Gastroesophageal sphincter (tissue), 4 donors: ENCODE measurements at places on chromosomes 6 and 20. TPM values are rescaled to one million over a fixed set of nuclear protein-coding genes. Genes with fewer than 3 reads are reported as not detected.

The PDCD2 gene
- 59.3 TPM for total RNA-seq

- H3K36me3 ChIP-seq = no peaks in the 10 kb centered on the region
- H3K4me1 ChIP-seq = no peaks in the 10 kb centered on the region
- H3K27ac ChIP-seq = no peak overlapping the region
- no peak overlapping the region for H3K4me3 ChIP-seq
- ATAC-seq = no peak
Measured at GRCh38 chr6:44439270-44440045, 52.0 kb downstream of the CDC5L start.

The LY6G6C gene
- not detected for total RNA-seq

The SS18L1 gene
- 10.0 TPM for total RNA-seq

GRCh38 chr6:163260111-163260895 lies 154.2 kb upstream of the QKI start:
- peak overlapping the region; percentile 39 for H3K4me3 ChIP-seq
- H3K36me3 ChIP-seq = no peaks in the 10 kb centered on the region
- no peaks in the 10 kb centered on the region for H3K4me1 ChIP-seq
- peak overlapping the region; percentile 14 for H3K27ac ChIP-seq
- peak; percentile 22 for ATAC-seq
- no peaks in the 10 kb centered on the region for H3K27me3 ChIP-seq

DNA sequence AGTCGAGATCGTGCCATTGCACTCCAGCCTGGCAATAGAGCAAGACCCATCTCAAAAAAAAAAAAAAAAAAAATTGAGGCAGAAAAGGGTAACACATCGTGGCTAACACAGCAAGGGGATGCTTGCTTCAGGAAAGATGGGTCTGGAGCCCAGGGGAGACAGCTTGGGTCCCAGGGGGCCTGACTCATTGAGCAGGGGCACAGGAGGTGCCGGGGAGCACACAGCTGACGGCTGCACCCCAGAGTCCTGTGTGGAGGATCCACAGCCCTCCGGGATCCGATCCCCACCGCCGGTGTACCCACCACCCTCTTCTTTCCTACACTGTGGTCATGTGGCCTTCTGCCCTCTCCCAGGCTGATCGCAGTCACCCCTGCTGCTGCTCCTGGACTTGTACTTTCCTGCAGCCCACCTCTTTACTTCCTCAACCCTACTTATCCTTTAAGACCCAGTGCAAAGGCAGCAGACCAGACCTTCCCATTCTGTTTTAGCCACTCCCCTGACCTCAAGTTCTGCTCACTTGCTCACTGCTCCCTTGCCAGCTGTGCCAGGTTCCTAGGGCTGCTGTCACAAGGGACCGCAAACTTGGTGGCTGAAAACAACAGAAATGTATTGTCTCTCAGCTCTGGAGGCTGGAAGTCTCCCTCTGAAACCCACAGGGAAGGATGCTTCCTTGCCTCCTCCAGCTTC lies 17.6 kb upstream of the EZR start:
- no peak overlapping the region for H3K4me3 ChIP-seq
- no peaks in the 10 kb centered on the region for H3K36me3 ChIP-seq
- H3K27ac ChIP-seq = no peak overlapping the region
